ENCODE measurements at places on chromosomes 3 and 15.

- no peak for DNase-seq
Measured at GRCh38 chr3:23704298-23704697, 101.5 kb upstream of the UBE2E1 start.

GRCh38 chr3:46312991-46313390, 40.9 kb upstream of the CCR2 start:
- DNase-seq: no peak

DNA sequence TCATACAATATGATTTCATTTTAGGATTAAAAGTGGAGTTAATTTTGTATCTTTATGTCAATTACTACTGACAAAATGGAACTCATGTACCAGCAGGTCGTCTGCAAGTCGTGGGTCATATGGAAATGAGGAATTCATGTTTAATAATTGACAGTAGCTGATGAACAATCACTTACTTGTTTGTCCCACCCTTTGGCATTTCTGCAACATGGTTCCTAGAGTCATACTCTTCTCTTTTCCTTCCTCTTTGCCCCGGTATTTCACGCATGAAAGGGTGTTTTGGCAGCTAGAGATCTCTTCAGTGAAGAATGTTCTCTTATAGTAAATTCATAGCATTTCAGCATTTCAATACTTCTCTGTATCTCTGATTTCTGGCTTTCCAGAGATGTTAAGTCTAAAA, 133.3 kb upstream of the SLC24A5 start:
- no peak for DNase-seq

- DNase-seq: no peak
Measured at GRCh38 chr15:27219636-27220035, 248.7 kb downstream of the GABRG3 start.

DNA sequence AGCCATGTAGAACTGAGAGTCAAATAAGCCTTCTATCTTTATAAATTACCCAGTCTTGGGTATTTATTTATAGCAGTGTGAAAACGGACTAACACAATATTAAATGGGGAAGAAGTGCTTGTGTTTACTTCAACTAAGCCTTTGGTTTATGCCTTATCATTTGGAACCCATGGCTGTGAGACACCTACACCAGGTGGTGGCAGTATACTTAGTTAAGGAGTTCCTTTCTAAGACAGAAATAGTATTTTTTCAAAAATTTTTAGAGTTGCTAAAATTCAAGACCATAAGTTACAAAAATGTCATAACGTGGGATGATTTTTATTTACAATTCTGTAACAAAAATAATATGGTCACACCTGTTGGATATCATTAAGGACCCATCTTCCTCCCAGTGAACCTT, 354.5 kb upstream of the SOX14 start:
- DNase-seq: no peak

DNA sequence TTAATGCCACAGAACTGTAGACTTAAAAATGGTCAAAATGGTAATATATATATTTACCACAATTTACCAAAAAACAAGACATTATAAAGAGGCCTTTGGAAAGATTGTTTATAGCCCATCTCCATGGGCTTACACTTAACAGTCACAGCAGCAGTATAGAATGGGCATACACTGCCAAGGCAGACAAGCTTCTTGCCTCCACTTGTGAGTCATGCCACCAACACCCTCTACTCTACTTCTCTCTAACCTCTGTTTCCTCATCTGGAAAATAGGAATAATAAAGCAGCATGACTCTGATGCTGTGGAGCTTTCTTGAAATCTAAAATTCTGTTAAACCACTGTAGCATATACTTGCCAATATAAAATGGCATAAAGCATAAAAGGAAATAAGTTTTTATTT, 14.4 kb upstream of the GPR156 start:
- no peak for DNase-seq

DNA sequence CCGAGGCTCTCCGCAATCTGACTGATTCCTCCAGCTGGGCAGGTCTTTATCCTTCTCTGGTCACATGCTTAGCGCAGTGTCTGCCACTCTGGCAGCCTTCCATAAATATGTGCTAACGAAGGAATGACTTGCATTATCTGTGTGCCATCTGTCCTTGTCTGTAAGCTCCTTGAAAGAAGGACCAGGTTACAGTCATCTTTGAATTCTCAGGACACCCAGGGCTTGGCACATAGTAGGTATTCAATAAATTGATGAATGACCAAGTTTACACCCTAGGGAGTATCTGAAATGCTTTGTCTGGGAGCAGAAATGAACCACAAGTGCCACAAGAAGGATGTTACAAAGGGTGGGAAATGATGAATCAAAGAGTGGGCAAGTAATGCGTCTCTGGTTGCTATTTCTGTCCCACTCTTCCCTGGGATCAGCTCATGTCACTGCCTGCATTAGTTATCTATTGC, 16.5 kb upstream of the FAM3D start:
- DNase-seq: no peak

DNA sequence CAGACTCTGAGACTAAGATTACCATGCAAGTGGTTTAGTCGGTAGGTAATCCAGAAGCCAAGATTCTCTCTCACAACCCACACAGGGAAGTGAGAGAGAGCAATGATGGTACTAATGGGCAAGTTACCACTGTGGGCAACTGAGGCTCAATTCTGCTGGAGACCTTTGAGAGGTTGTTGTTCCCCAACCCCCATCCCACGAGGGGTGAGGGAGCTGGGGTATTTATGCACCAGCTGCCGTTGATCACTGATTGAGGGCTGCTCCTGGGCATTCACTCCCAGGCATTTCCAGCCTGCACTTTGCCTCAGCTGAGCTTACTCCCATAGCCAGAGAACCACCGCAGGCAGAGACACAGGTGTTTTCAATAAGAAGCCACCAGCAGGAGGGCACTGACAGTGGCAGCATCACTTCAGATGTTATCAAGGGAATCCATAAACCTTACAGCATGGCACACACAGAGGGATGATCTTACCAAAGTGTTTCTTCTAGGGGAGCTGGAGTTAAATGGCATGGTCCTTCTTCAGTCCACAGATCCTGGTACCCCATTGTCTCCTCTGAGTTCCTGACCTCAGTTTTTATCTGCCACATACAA, 15.0 kb upstream of the CCDC174 start:
- DNase-seq: no peak

DNA sequence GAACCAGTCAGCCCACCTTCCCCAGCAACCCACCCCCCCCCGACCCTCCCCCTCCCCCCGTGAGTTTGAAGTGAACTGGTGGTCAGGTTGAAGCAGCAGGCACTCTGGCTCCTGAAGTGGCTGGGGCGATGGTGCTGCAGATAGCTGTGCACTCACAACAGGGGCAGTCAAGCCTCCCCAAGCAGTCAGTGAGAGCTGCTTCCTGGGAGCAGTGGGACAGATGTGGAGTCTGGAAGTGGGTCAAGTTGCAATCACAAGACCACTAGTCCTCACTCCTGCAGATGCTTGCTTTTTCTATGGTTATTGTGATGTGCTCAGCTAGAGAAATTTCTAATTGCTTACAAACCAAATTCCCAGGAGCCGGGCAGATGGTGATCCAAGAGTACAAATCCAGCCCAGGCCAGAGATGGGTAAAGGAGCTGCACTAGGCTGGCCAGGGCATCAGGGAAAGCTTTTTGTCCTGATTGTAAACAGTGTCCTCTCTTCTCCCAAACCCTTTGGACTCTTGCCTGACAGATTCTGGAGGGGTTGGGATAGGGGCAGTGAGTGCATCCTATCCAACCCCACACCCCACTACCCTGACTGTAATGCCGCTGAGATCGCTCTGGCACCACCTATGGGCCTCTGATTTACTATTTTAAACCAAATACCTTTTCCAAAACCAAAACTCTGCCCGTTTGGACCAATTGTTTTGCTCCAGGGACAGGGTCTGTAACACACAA, 9.8 kb upstream of the CLPX start:
- no peak for DNase-seq

DNA sequence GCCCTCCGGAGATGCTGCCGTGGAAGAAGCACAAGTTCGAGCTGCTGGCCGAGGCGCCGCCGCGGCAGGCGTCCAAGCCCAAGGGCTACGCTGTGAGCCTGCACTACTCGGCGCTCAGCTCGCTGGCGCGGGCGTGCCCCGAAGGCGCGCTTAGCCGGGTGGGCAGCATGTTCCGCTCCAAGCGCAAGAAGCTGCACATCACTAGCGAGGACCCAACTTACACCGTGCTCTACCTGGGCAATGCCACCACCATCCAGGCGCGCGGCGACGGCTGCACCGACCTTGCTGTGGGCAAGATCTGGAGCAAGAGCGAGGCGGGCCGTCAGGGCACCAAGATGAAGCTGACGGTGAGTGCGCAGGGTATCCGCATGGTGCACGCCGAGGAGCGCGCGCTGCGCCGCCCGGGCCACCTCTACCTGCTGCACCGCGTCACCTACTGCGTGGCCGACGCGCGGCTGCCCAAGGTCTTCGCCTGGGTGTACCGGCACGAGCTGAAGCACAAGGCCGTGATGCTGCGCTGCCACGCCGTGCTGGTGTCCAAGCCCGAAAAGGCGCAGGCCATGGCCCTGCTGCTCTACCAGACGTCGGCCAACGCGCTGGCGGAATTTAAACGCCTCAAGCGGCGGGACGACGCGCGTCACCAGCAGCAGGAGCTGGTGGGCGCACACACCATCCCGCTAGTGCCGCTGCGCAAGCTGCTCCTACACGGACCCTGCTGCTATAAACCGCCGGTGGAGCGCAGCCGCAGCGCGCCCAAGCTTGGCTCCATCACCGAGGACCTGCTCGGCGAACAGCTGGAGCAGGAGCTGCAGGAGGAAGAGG, 1.3 kb downstream of the FAM43A start:
- DNase-seq: no peak

DNA sequence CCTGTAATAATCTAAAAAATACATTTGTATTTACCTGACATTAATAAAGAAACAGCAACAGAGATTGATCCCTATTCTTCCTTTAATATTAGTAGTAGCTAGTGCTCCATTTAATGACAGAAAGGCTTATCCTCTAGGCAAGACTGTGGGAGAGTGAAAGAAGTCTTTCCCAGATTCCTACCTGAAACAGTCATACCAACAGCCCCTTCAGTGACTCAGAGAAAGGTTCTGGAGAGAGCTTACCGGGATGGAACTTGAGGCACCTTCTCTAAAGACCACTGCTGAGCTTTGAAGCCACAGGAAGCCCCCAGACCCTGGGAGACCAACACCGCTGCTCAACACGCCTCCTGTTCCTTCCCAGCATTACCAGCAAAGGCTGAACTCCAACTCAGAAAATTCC, 66.9 kb upstream of the FGF12 start:
- no peak for DNase-seq

DNA sequence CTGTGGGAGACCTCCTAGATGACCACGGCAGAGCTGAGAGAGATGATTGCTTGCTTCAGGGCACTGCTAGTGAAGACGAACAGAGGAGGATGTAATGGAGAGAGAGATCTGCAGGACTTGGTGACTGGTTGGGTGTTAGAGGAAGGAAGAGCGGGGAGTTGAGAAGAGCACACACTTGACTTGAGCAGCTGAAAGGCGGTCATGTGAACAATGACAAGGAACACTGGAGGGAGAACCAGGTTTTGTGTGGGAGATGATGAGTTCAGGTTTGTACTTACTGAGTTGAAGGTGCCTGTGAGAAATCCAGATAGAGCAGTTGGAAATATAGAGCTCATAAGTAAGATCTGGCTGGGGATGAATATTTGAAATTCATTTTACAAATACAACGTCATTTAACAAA, 40.3 kb downstream of the CDAN1 start:
- DNase-seq: no peak

DNA sequence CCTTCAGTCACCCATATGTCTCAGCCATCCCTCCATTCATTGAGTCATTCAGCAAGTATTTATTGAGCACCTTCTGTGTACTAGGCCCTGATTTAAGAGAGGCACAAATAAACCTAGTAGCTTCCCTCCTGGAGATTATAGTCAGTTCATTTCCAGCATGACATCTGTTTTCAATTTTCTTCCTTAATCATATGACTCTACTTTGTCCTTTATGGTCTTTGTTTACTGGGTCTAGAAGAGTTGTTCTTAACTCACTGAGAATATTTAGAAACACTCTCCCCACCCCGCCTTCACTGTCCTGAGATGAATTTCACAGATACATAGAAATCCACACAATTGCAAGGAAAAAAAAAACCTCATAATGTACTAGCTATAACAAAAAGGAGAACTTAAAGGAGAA, 44.8 kb upstream of the ADAMTS9 start:
- DNase-seq: no peak

DNA sequence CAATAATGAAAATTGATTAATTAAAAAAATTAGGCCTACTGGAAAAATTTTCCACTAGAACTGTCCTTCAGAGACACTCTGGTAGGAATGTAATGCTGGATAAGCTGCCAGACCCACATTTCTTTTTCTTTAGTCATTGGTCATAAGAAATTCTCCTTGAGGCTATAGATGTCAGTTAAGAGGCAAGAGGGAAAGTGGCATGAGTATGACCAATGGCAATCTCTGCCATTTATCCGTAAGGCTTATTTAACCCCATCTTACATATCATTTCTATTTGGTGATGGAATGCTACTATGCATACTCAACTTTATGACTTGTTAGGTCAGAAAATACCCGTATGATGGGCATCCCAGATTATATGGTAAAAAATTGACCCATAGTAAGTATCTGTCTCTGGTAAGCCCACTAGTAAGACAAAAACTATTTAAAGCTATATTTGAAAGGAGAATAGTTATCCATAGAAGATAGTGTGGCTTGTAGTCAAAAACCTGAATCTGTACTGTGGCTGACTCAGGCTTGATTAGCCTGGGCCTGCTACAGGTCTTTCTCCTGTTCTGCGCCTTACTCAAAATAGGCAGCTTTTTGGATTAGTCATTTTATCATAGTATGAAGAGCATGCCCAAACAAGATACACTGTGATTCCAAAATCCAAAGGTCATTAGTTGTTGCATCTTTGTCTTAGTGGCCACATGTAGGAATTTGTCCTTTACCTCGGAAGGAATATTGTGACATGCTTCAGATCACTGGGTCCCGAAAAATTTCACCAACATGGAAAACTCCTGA, 314.7 kb downstream of the PYDC2 start:
- DNase-seq: no peak

- DNase-seq: no peak
Measured at GRCh38 chr3:118927449-118927848, 107.2 kb downstream of the IGSF11 start.

DNA sequence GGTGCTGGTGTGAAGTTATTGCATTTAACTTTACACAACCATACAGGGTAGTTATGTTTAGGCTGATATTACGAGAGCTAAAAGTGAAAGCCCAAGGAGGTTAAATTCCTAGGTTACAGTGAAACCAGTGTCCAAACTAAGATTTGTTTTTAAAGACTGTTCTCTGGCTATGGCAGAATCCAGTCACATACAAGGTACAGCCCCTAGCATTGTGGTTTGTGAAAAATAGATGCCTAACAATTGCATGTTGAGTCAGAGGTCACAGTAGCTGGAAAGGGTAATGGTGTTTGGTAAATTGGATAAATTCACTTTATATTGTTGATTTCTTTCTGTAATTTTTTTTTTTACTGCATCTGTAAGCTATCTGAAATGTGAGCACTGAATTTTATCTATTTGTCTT, 614.6 kb upstream of the TBL1XR1 start:
- DNase-seq: no peak

- no peak for DNase-seq
Measured at GRCh38 chr15:74827614-74828013, 1.2 kb downstream of the CPLX3 start.

GRCh38 chr3:142636664-142637063, 40.5 kb downstream of the PLS1 start:
- no peak for DNase-seq
